NCI-H510A treated with DMSO at 0.1 percent for 48 hours (cell line): ENCODE measurements at places on chromosomes 12 and 14.

DNA sequence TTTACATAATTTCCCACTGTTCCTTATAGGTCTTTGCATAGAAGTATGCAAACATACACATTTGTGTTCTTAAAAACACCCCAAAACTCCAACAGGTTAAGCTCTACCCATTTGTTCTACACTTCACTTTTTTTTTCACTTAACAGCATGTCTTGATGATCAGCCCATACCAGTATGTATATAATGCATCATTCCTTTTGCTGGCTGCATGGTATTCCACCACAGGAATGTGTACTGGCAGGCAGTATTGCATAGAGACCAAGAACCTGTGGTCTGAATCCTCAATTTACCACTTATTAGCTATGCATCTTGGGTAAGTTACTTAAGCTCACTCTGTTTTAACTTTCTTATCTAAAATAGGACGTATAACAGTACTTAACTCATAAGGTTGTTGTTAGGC, 65.5 kb downstream of the SAMD4A start:
- no peak for DNase-seq

- DNase-seq = no peak
These were observed 6.0 kb upstream of the SOS2 start for GRCh38 chr14:50237427-50237826.

DNA sequence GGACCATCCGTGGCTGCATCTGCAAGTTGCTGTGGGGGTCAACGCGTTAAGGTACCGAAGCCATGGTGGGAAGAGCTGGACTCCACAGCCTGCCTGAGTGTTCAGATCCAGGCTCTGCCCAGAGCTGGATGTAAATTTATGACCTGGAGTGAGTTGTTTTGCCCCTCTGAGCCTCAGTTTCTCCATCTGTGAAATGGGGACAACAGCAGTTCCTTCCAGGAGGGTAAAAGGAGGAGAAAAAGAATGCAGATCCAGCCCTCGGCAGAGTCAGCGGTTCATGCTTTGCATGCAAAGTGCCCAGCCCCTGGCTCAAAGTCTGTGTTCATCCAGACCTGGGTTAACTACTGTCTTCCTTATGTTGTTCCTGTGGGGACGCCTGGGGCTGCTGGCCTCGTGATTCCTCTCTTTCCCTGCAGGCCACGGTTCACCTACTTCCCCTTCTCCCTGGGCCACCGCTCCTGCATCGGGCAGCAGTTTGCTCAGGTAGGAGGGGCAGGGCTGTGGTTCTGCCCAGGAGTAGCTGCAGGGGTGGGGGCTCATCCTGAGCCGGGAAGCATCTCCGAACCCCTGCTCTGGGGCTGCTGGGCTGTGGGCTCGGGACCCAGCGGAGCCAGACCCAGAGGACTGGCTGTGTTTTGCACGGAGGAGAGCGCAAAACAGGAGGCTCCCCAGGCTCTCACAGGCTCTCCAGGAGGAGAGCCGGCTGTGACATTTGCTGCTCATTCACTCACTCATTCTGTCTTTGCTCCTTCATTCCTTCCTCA, 41.9 kb downstream of the CYP46A1 start:
- DNase-seq = no peak

DNA sequence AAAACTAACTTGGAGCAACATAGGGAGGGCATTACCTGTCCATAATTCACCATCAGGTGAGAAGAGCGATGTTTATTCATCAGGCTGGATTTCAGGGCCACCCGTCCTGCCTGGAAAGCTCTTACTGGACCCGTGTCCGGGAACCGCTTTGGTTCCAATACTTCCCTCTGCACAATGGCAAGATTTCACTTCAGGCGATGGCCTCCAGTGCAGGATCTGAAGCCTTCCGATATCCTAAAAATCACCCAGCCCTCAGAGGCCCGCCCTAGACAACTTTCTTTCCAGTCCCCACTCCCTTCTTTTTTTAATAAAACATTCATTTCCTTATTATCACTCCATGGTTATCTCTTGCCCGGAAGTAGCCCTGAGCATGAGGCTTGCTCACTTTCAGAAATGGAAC, 92.5 kb downstream of the BCL11B start:
- DNase-seq = no peak

DNA sequence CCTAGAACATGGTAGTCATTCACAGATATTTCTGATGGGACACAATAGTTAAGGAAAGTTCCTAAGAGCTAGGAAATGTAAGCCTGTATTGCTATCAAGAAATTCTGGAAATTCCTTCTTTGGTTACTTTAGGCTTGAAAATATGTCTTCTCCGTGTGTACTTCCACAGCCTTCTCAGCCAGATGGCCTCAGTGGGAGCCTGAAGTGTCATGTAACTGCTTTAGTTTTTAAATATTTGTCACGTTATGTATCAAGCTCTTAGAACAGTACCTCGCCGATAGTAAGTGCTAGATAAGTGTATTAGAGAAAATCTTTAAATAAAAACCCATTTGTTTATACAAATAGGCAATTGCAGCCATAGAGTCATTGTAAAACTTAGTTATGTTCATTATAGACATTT, 95.6 kb downstream of the DERA start:
- no peak for DNase-seq

DNA sequence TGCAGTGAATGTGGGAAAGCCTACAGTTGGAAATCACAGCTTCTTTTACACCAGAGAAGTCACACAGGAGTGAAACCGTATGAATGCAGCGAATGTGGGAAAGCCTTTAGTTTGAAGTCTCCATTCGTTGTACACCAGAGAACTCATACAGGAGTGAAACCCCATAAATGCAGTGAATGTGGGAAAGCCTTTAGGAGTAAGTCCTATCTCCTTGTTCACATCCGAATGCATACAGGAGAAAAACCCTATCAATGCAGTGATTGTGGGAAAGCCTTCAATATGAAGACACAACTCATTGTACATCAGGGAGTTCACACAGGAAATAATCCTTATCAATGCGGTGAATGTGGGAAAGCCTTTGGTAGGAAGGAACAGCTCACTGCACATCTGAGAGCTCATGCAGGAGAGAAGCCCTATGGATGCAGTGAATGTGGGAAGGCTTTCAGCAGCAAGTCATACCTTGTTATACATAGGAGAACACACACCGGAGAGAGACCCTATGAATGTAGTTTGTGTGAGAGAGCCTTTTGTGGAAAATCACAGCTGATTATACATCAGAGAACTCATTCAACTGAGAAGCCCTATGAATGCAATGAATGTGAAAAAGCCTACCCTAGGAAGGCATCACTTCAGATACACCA, 24.6 kb downstream of the ZNF26 start:
- DNase-seq = no peak

- no peak for DNase-seq
These were observed 19.9 kb upstream of the MDM1 start for GRCh38 chr12:68352067-68352466.

DNA sequence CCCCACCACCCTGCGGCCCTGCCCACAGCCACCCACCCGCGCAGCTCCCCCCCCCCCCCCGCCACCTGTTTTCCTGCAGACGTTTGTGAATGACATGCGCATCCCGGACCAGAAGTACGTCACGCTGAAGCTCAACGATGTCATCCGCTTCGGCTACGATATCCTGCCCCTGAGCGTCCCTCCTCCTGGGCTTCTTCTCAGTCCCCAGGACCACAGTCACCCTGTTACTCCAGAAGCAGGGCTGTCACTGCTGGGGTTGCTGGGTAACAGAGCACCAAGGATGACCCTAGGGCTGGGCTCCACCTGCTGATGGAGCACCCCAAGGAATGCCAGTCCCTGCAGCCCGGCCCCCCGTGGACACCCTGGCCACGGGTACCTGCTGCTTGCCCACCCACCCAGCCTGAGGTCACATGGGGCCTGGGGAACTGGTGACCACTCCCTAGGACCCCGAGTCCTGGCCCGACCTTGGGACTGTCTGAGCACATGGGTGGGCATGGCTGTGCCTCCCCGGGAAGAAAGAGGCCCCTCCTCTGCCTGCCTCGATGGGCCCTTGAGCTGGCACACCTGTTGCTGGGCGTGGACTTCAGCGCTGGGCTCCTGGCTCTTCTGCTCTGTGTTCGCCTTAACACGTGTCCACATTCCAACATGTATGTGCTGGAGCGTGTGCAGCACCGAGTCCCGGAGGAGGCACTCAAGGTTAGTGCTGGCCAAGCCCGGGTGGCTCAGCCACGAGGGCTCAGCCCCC, 12.9 kb downstream of the CEP170B start:
- DNase-seq = no peak

DNA sequence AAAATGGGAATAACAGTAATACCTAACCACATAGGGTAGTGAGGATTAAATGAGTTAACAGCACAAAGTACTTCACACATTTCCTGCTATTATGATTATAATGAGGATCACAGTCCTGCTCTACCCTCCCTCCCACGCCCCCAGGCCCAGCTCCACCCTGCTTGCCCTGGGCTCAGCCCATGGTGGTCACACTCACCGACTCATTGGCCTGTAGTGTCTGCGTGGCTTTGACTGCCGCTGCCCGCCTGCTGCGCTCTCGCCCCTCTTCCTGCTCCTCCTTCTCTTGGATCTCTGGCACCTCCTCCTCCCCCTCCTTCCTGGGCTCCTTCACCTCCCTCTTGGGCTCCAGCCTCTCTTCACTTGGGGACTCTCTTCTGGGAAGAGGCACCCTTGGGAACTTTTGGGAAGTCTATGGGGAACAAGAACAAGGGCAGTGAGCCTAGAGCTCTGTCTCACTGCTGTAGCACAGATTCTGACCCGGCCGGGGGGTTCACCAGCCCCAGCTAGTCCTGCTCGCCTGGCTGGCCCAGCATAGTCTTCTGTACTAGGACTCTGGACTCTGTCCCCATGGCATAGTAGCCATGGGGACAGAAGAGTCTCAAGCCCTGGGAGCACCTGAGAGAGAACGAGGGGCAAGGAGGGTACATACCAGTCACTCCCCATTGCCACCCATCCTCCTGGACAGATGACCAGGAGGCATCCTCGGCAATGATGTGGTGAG, 7.1 kb upstream of the PNMA1 start:
- no peak for DNase-seq

DNA sequence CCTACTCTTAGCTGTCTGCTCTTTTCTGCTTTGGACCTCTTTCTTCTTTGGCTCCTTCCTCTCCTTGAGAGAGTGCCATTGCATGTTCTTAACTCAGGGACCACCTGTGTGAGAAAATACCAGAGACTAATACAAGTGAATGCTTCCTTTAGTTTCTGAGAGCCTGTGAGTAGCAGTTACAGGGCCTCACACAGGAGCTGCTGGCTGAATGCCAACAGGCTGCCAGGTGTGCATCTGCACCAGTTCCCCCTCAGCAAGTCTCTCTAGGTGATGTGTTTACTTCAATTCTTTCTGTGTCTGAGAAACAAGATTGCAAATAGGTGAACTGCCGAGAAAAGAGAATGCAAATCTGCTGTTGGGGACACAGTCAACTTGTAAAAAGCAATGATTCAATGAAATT, 108.2 kb downstream of the STXBP6 start:
- DNase-seq = peak; percentile 87

- DNase-seq = peak; percentile 95
These were observed 5.5 kb upstream of the ZNF740 start for GRCh38 chr12:53174881-53175491.

DNA sequence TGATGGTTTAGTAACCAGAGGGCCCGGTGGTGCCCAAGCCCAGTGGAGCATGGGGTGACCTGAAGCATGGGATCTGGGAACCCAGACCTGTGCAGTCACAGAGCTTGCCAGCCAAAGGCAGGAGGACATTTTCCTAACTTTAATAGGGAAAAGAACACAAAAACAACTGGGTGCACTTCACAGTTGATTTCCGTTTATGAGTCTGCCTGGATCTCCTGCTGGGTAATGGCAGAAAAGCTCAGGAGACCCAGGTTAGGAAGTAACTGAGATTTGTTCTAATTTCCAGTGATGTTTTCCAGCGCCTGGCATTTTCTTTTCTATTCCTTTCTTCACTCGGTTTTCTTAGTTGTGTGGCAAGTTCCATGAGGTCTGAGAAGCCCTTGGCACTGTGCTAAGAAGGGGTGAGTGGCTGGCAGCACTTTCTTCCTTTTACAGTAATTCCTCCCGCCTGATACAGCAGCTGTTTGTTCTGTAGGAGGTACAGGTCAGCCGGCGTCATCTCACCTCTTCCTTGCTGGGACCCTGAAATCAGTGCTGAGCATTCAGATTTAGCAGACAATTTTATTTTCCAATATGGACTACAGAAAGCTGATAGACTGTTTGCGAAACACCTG, 5.1 kb downstream of the CACNA1C start:
- no peak for DNase-seq

DNA sequence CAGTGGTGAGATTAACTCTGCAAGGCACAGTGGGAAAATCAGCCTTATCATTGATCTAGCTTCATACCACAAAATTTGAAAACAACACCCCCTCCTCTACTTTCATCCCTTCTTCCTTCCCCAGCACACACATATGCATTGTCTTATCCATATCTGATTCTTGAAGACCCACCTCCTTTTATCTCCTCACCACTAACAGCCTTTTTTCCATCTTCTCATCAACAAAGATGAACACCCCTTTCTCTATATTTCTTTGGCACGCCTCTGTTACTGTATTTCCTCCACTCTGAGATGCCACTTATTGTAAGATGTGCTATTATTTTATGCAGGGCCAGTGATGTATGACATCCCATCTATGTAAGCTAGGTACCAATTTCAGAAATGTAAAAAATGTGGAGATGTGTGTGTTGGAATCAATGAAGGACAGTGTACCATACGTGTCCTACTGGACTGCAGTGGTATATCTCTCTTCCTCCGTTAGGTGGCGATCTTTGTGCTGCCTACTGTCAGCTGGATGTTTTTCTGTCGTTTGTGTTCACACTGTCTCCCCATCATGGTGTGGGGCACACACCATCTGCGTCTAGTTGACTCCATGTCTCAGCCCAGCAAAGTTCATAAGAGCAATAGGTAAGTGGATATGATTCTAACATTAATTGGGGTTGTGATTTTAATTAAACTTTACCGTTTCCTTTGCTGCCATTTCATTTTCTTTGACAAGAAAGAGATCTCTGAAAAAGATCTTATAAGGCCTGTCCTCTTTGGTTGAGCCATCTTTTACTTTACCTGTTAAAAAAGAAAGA, 24.0 kb downstream of the CCDC38 start:
- DNase-seq = peak; percentile 40

- no peak for DNase-seq
These were observed 24.1 kb downstream of the FLVCR2 start for GRCh38 chr14:75602503-75602902.

DNA sequence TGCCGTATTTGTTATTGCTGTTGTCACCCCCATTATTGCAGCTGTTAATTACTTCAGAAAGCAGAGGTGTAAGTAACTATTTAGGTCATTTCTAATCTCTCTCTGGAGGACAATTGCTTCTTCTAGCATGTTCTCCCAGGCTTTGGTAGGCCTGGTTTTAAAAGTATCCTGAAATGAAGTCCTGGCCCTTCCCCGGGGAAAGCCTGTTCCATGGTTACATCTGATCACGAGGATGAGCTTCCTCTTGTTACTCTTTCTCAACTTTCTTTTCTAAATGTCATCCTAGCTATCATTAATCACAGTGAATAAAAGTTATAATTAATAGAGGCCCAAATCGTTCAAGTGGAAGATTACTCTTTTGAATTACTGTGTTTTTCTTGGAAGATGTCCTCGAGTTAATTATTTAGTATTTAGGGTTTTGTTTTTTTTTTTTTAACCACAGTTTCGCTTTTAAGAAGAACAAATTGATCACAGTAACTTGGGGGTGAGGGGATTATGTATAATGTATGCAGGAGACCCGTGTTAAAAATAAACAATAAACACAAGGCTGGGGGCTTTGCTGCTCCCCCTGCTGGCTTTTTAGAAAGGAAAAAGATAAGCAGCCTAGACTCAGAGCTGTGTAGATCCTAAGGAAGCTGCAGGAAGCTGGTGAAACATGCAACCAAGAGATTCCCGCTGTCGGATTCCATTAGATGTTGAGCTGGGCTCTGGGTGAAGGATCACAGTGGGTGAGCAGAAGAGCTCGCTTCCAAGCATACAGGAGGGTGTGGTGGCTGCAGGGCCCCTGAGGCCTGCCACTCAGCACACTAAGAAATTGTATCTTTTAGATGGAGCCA, 420.1 kb downstream of the FUT8 start:
- DNase-seq = no peak
